ENCODE measurements at places on chromosomes 12 and 14. TPM values are rescaled to one million over a fixed set of nuclear protein-coding genes. Genes with fewer than 3 reads are reported as not detected.

GRCh38 chr12:13005649-13006048, 5.6 kb upstream of the HEBP1 start:
- H3K4me1 ChIP-seq: peaks cover 14% of the 10 kb centered on the region
- H3K4me3 ChIP-seq: no peak overlapping the region
- H3K36me3 ChIP-seq: no peaks in the 10 kb centered on the region
- no peak for DNase-seq

- H3K36me3 ChIP-seq: no peaks in the 10 kb centered on the region
- no peak for DNase-seq
- no peaks in the 10 kb centered on the region for H3K4me1 ChIP-seq
- no peak overlapping the region for H3K27ac ChIP-seq
These were observed 101.5 kb downstream of the SMOC1 start for GRCh38 chr14:69980457-69981425.

- peak overlapping the region; percentile 90 for H3K27ac ChIP-seq
- H3K27me3 ChIP-seq: peaks cover 4% of the 10 kb centered on the region
- peaks cover 6% of the 10 kb centered on the region for H3K4me1 ChIP-seq
- no peak for DNase-seq
These were observed 4.7 kb downstream of the KLRK1 start for GRCh38 chr12:10385166-10385613.

DNA sequence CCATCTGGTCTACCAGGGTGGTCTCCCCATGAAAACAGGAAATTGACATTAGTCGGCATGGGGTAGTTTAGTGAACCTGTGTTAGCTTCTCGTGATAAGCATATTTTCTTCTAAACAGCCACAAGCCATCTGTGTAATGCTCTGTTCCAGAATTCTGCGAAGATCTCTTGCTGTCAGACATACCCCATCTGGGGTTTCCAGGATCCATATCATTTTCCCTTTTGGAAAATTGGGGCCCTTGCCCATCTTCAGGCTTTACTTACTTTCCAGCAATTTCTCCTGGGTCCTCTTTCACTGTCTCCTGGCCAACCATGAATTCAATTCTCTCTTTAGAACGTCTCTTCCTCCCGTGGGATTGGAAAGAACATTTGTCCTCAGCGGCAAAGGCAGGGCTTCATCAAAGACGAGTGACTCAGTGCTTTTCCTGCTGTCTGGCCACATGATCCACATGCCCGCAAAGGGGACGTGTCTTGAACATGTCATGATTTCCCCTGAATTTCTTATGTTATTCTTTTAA, 21.4 kb upstream of the NCOR2 start:
- H3K27ac ChIP-seq: peak overlapping the region; percentile 7
- DNase-seq: no peak
- H3K4me3 ChIP-seq: no peak overlapping the region
- peaks cover 12% of the 10 kb centered on the region for H3K27me3 ChIP-seq
- peaks cover 8% of the 10 kb centered on the region for H3K4me1 ChIP-seq
- no peaks in the 10 kb centered on the region for H3K36me3 ChIP-seq

Gene DIO2
- polyA plus RNA-seq: not detected

- H3K4me3 ChIP-seq: no peak overlapping the region
- no peak for DNase-seq
- no peaks in the 10 kb centered on the region for H3K4me1 ChIP-seq
- peaks cover 4% of the 10 kb centered on the region for H3K27me3 ChIP-seq
- H3K36me3 ChIP-seq: no peaks in the 10 kb centered on the region
These were observed 168.1 kb downstream of the SNAPC1 start for GRCh38 chr14:61930101-61930857.

GRCh38 chr12:47833591-47834012, 13.9 kb upstream of the HDAC7 start:
- no peaks in the 10 kb centered on the region for H3K36me3 ChIP-seq
- peaks cover 58% of the 10 kb centered on the region for H3K4me1 ChIP-seq
- DNase-seq: no peak

DNA sequence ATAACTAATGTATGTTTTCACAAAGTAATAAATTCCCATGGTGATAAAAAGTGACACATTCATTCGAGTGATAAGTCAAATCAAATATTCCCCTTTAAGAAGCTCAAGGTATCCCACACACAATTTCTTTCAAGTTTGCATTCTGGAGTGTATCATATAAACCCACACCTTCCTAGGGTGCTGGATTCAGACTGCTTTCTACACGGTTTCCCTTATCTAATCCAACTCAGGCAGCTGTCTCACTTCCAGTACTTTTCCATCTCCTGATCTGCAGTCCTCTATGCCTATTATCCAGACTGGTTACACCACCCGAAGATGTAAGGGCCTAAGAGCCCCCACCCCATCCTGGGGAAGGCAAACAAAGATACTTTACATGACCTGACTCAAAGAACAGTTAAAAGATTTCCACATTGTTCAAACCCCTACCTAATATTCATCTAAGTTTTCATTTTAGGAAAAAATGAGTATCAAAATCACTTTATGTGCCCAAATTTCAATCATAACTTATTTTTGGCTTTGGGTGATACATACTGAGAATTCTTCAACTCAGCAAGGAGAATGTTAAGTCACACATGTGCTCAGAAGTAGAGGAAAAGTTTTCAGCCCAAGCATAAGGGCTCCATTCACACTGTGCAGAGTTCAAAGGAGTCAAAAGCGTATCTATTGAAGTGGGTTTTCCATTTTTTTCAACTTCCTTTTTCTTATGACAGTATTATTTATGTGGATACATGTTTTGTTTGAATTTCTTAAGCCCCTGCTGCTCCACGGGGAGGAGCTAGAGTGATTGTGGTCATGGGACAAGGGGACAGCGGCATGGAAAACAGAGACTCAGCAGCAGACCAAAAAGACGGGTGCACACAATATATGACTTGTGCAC, 41.8 kb downstream of the CORO1C start:
- H3K27ac ChIP-seq: peak overlapping the region; percentile 54
- no peaks in the 10 kb centered on the region for H3K36me3 ChIP-seq
- no peak for DNase-seq
- peaks cover 2% of the 10 kb centered on the region for H3K27me3 ChIP-seq
- peak overlapping the region; percentile 86 for H3K4me3 ChIP-seq
- H3K4me1 ChIP-seq: peaks cover 41% of the 10 kb centered on the region

DNA sequence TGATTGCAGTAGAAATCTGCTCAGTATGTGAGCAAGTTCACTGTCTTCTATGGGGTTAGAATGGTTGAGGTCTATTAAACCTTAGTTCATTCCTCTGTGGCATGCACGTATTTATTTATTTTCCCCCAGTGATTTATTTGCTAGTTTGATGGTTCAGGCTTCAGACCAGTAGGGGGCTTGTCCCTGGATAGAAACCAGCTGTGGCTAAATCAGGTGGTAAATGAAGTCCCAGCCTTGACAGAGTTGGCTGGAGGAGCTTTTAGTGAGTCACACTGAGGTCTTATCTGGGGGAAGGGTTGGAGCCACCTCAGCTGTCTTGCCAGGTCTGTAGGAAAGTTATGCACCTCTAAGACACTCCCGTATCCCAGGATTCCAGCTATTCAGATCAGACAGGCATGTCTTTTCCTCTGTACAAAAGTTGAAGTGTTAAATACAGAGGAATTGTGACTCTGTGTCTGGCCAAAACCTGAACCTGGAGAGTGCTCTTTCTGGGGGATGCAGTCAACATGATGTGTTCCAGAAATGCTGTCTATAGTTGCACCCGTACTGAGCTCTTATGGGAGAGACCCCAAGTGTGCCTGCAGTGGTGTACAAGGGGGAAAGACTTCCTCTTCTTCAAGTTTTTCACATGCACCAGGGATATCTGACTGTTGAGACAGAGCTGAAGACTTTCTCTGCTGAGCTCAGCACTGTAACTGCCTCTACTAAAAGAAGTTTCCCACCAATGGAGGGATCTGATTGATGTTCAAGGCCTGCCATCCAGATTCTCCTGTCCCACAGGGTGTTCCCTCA, 1322.1 kb downstream of the TMEM121 start:
- no peak overlapping the region for H3K4me3 ChIP-seq
- H3K27me3 ChIP-seq: peaks cover 10% of the 10 kb centered on the region
- no peak overlapping the region for H3K27ac ChIP-seq
- peaks cover 26% of the 10 kb centered on the region for H3K4me1 ChIP-seq
- DNase-seq: peak; percentile 10
- H3K36me3 ChIP-seq: no peaks in the 10 kb centered on the region

DNA sequence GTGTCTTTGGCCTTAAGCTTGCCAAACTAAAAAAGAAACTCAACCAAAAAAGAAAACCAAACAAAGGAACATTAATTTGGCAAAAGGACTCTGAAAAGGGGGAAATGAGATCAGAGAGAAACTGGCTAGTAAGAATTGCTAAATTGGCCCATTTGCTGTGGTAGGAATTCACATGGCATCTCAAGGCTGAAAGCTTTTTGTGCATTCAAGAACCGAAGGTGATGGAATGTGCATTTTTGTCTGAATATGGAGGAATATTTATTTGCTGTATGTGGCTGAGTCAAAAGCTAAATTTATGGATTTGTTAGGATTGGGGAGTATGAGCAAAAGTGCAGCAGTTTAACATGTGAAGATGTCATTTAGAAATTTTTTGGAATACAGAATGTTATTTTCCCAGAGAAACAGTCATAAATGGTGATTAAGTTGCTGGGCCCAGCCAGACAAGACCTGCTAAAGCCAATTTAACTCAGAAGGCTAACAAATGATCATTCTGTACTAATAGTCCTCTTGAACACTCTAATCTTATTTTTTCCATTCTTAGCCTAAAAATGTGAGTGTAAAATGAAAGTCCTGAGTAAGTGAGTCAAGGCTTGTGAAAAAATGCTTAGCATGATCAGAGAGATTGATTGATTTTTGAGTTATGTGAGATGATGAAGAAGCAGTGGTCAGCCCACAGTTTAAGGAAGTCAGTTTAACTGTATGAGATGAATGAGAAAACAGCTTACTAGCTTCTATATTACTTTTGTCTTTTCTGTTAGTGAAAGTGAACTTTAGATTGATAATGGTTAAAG, 94.1 kb downstream of the ANO6 start:
- H3K27me3 ChIP-seq: no peaks in the 10 kb centered on the region
- no peak for DNase-seq
- H3K27ac ChIP-seq: no peak overlapping the region

DNA sequence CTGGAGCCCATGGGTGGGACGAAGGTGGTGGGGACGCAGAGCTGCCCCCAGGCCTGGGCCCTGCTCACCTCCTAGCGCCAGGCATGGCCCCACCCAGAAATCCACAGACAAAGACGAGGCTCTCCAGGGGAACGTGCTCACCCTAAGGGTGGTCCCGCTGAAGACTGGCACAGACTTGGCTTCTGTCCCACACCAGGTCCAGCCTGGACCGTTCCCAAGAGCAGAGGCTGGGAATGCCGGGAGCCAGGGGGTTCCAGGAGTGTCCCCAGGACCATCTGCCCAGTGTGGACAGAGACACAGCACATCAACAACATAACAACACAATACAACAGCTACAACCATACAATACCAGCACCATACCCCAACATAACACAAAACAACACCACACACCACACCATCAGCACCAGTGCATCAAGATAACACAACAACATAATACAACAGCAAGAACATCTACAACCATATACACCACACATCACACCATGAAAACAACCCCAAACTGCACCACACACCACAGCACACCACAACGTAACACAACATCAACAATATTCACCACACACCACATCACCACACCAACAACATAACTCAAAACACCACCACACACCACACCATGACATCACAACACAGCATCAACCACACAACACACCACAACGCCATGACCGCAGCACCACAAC, 329.6 kb downstream of the ADGRD1 start:
- peaks cover 2% of the 10 kb centered on the region for H3K27me3 ChIP-seq
- no peak overlapping the region for H3K27ac ChIP-seq
- H3K36me3 ChIP-seq: no peaks in the 10 kb centered on the region
- no peak overlapping the region for H3K4me3 ChIP-seq

Gene KLRF2
- polyA plus RNA-seq: not detected
